SK-N-DZ (cell line): ENCODE measurements at places on chromosomes 13 and 19.
A peak's percentile ranks its signal among the peaks of the same experiment; 100 is the strongest.

DNA sequence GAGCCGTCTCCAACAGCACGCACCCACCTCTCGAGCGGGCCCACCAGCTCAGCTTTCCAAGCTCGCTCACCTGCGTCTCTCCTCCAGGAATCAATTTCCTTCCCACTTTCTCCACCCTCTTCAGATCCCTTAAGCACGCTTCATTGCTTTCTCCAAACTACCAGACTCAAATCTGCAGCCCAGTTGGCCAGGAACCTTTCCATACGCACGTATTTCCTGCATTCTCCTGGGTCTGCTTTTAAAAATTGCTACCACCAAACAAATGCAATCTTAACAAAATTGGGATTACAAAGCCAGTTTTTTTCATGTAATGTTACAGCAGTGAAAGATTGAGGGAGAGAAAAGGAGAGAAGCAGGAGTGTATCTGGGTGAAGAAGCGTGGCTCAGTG lies 1.5 kb downstream of the ENOX1 start:
- DNase-seq: peak; percentile 43

GRCh38 chr19:54159352-54160181 lies at the start of gene LENG1:
LENG1 (minus strand) TSS chr19:54159721; CDS start chr19:54159695, 26 bp downstream.
- DNase-seq: peak; percentile 99

- DNase-seq: no peak
These were observed 121.1 kb downstream of the FLT1 start for GRCh38 chr13:28373810-28374209.

- DNase-seq: no peak
These were observed 7.3 kb downstream of the ADPRHL1 start for GRCh38 chr13:113445791-113446487.

DNA sequence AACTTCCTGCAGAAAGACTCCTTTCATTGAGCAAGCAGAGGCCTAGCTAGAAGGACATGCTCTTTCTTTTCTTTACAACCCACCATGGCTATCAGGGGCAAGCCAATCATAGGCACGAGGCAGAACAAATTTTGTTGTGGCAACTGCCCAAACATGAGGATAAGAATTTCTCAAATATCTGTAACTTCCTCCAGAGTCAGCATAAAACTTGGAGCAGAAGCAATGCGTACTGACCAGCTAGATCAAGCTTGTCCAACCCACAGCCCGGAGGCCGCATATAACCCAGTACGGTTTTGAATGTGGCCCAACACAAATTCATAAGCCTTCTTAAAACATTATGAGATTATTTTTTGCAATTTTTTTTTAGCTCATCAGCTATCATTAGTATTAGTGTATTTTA lies 87.0 kb upstream of the SOX21 start:
- DNase-seq: no peak

GRCh38 chr19:36838784-36839324 lies 667 bp upstream of the ZNF790 start:
- no peak for DNase-seq

DNA sequence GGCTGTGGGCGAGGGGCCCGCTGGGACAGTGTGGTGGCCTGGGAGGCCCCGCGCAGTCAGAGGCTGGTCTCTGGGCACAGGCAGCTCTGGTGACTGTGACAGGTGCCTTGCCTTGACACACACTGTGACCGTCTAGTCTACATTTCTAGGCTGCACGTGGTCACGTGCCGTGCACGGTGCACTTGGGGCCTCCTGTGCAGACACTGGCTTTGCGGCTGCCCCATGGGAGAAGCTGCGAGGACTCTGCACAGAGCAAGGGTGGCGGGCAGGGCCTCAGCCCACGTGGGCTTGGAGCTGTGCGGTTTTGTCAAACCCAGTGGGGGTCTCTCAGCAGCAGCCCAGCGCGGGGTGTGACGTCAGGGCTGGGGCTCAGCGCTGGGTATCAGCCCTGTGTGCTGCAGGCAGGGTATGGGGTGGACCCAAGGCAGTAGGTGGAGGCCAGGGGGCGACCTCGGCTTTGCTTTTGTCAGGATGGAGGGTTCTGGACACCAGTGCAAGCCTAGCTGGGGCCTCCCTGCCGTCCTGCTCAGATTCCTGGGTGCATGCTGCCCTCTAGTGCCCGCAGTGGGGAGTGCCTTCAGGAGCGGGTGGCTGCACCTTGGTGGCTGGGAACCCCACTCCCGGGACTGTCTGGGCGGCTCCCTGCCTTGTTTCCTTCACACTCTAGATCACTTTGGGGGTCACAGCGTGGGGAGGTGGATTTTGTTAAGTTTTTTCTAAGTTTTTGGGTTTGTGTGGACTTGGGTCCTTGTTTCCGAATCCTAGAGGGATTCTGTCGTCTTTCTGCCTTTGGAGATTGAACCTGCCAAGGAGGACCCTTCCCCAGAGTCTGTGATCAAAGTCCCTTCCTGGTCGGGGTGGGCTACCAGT lies 62.6 kb downstream of the KDM4B start:
- DNase-seq: peak; percentile 83

GRCh38 chr19:1073063-1073955 lies 6.3 kb downstream of the ARHGAP45 start:
- DNase-seq: no peak

- no peak for DNase-seq
These were observed 1571.6 kb upstream of the PRR20A start for GRCh38 chr13:55569082-55569481.

- DNase-seq: no peak
These were observed 636.1 kb upstream of the GPC6 start for GRCh38 chr13:92590503-92590908.

- no peak for DNase-seq
These were observed 243.5 kb downstream of the ITGBL1 start for GRCh38 chr13:101695870-101696516.

- DNase-seq: no peak
These were observed 136.4 kb downstream of the PTPRS start for GRCh38 chr19:5204212-5204611.

GRCh38 chr19:2659856-2660432 lies 42.5 kb downstream of the GNG7 start:
- no peak for DNase-seq

- DNase-seq: no peak
These were observed 9.3 kb downstream of the MAP3K10 start for GRCh38 chr19:40200341-40201099.

- DNase-seq: no peak
These were observed 61.6 kb upstream of the MED4 start for GRCh38 chr13:48156466-48156865.

GRCh38 chr19:42199440-42200115 lies 17.9 kb downstream of the DEDD2 start:
- no peak for DNase-seq

- DNase-seq: no peak
These were observed 287.2 kb downstream of the FOXO1 start for GRCh38 chr13:40379196-40379595.

- no peak for DNase-seq
These were observed 29.9 kb upstream of the C1QTNF9 start for GRCh38 chr13:24279327-24280110.

- peak; percentile 48 for DNase-seq
These were observed 16.0 kb upstream of the SEMA6B start for GRCh38 chr19:4575267-4576015.

- no peak for DNase-seq
These were observed 10.4 kb downstream of the MAP2K2 start for GRCh38 chr19:4113398-4114088.

- no peak for DNase-seq
These were observed 1.3 kb downstream of the ARHGAP45 start for GRCh38 chr19:1068009-1069001.

GRCh38 chr19:36054733-36055686 lies at the start of gene WDR62:
WDR62 (plus strand) TSS chr19:36054897; CDS start chr19:36054972, 75 bp downstream.
- peak; percentile 93 for DNase-seq

- DNase-seq: no peak
These were observed 162.3 kb downstream of the KLF5 start for GRCh38 chr13:73220966-73221720.

DNA sequence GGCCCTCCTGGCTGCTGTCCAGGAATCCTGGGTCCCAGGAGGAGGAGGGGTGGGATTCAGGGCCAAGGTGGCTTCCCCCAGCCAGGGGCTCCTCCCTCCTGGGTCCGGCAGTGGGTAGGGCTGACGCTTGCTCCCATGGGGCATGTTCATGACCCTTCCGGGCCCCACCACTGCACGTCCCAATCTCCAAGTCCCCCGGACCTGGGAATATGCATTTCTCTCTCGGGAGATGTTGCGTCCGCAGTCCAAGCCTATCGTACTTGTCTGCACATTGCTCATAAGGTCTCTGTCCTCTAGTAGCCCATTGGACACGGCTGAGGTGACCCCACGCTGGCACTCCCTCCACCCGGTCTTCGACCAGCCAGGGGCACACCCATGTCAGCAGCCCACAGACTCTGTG lies 192.3 kb downstream of the TEX29 start:
- DNase-seq: no peak

DNA sequence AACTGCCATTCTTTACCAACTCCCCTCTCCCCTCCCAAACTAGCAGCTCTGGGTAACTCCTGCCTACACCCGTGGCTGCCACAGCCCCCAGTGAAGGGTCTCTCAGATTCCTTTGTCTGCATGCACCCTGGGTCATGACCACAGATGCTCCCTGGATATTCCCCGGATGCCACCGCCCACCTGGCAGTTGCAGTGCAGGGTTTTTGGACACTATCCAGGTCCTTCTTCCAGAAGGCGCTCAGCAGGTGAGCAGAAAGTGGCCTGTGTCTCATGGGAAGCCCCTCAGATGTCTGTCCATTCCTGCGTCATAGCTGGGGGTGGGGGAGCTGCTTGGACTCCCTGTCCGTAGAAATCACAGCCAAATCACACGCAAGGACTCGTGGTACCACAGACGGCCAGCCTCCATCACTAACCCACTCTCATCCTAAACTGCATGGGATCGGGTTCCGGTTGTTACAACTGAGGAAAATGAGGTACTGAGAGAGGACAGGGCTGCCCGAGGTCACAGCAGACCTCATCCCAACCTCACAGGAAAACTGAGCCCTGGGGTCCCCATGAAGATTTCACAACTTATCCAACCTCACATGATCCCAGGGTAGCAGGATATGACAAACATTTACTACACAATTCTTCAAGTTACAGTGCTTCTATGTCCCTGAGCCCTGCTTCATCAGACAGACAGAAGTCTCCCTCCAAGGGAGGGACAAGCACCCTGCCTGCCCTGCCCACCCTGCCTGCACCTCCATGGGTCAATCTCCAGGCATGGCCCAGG lies 38.6 kb downstream of the ELL start:
- no peak for DNase-seq

DNA sequence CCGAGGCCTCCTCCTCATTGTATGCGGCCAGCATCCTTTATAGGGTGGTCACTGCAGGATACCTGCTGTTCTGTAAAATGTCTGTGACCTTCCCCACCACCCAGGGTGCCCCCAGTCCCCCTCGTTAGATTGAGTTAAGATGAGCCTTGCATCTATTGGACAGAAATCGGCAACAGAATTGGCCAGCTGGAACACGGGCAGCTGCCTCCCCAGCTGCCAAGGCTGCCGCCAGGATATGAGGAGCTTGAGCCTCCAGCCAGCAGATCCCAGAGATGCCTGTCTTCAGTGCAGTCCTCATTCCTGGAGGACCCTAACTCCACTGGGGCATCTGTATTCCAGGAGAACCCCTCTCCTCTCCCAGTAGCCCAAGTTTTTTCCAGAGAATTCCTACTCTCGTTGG lies 463.0 kb downstream of the TSHZ3 start:
- DNase-seq: no peak

DNA sequence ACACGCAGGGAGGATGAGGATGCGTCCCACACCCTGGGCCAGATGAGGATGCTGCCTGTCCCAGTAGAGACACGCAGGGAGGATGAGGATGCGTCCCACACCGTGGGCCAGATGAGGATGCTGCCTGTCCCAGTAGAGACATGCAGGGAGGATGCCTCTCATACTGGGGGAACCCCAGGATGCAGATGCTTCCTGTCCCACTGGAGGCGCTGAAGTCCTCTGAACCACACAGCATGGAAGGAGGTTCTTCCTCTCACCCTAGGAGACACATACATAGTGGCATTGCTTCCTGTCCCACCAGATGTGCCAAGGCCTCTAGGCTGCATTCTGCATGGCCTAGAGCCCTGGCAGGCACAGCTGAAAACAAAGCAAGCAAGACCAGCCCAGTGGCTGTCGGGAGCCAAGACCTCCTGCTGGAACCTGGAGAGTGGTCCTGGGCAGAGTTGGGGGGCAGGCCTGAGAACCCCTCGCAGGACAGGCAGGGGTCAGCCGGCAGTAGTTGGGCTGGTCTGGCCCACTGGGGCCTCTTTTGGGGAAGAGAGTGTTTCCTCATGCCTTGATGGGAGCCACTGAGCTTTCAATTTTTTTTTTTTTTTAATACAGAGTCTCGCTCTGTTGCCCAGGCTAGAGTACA lies 4.3 kb downstream of the HPN start:
- DNase-seq: no peak

GRCh38 chr13:39929583-39929982 lies 274.1 kb downstream of the COG6 start:
- peak; percentile 96 for DNase-seq

DNA sequence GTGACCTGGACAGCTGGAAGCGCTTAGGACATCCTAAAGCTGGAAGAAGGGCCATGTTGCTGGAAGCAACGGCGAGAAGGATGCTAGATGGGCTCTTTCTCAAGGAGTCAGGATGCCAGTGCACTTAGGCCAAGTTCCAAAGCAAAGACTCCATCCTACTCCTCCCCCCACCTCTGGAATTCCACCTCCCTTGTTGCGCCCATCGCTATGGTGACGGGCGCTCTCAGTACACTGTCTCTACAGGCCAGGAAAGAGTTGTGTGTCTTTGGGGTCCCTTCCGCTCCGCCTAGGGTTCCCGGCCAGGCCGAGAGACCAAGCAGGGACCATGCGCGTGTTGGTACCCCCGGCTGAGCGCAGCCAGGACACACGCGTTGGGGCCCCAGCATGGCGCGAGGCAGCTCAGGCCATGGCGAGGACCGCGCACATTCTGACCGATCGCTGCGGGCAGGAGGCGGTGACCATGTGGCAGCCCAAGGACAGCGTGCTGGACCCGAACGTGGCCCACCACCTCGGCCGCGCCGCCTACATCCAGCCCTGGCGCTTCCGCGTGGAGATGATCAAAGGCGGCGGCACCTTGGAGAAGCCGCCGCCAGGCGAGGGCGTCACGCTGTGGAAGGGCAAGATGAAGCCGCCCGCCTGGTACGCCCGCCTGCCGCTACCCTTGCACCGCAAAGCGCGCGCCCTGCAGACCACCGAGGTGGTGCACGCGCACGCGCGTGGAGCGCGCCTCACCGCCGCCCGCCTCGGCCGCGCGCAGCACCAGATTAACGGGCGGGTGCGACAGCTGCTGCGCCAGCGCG lies 31.0 kb upstream of the SLC1A6 start:
- DNase-seq: no peak

- peak; percentile 19 for DNase-seq
These were observed 58.3 kb downstream of the KLF2 start for GRCh38 chr19:16382775-16383543.

DNA sequence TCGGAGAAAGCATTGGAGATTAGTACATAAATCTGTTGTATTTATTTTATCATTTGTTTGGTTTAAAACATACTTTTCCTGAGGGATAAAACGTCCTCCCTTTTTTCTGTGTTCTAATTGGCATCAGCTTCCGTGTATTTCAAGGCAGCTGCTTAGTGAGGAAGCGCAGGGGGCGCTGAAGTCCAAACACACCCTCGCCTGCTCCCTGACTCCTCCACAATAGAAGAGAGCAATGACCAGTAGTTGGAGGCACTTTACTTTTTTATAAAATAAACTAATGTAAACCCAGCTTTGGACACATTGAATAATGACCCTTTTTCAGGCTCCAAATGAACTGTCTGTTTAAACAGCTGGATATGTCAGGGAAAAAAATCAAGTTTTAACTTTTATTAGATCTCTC lies 79.9 kb downstream of the RNASEH2B start:
- peak; percentile 48 for DNase-seq

GRCh38 chr19:435707-436412 lies 25.0 kb downstream of the SHC2 start:
- no peak for DNase-seq

- DNase-seq: no peak
These were observed 43.6 kb downstream of the SLAIN1 start for GRCh38 chr13:77740931-77741596.

GRCh38 chr13:31174018-31174417 lies 12.3 kb upstream of the HSPH1 start:
- DNase-seq: no peak
